SIG-M5 (cell line): ENCODE measurements at places on chromosomes 12 and 14.

GRCh38 chr14:61297581-61297980 is 16.4 kb upstream of the TMEM30B start:
- no peak for DNase-seq

- no peak for DNase-seq
Observed at GRCh38 chr12:75666939-75667334, 155.5 kb upstream of the KRR1 start.

DNA sequence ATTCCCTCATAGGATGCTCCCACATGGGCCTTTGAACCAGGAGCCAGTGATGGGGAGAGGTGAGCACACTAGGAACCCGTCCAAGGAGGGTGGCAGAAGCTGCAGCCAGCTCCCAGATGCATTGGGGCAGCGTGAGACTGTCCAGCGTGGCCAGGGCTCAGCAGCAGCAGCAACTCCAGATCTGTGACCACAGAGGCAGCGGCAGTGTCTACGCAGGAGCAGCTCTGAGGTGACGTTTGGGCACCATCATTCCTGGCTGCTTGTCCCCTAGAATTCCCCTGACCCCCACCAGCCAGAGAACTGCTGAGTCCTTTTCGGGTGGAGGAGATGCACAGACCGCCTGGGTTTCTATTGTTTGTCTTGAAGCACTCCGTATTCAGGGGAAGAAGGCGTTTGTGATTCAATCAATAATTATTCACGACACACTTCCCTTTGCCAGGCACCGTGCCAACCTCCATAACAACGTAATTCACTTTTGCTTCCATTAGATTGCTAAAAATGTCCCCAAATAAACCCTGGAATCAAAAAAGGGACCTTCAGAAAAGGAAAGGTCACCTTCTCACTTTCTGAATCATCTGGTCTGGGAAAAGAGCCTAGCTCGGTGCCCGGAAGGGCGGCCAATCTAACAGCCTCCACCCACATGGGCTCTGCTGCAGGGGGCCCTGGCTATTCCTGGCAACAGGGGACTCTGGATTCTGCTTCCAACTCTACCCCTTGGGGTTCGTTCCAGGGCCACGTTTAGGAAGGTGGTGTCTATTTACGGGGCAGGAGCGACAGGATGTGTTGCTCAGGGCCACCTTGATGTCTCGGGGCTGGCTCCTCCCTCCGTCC is 11.4 kb upstream of the BDKRB2 start:
- DNase-seq: no peak

DNA sequence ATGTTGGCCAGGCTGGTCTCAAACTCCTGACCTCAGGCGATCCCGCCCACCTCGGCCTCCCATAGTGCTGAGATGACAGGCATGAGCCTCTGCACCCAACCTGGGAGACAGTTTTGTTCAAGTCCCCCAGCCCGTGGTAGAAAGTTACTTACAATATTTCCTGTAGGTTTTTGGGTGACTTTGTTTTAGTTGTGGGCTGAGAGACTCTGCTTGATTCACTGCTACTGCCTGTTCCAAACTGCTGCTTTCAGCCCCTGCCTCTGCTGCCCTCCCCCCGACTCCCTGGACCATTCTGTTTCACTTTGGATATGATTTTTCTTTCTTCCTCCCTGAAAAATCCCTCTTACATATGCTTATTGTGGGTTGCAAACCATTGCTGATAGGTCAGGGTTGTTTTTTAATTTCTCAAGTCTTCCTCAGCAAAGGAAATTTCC is 13.4 kb upstream of the PCNX1 start:
- no peak for DNase-seq

DNA sequence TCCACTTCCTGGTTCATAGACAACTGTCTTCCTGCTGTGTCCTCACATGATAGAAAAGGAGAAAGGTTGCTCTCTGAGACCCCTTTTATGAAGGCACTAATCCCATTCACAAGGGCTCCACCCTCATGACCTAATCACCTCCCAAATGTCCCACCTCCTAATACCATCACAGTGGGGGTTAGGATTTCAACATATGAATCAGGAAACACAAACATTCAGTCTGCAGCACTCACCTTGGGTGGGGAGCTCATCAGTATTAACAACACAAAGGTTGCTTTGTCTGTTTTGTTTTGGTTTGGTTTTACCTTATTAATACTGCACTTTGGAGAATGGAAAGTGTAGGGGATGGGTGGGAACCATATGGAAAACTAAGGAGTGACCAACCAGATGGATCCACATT is 10.5 kb upstream of the SMCO2 start:
- no peak for DNase-seq

- DNase-seq: no peak
Observed at GRCh38 chr12:107822356-107822755, 47.9 kb downstream of the ASCL4 start.

GRCh38 chr12:12466157-12466556 is 96.5 kb downstream of the DUSP16 start:
- DNase-seq: no peak

GRCh38 chr12:11650286-11651281 is 1.1 kb downstream of the ETV6 start:
- DNase-seq: no peak

GRCh38 chr14:92108345-92109254 is 2.2 kb upstream of the ATXN3 start:
- DNase-seq: no peak

DNA sequence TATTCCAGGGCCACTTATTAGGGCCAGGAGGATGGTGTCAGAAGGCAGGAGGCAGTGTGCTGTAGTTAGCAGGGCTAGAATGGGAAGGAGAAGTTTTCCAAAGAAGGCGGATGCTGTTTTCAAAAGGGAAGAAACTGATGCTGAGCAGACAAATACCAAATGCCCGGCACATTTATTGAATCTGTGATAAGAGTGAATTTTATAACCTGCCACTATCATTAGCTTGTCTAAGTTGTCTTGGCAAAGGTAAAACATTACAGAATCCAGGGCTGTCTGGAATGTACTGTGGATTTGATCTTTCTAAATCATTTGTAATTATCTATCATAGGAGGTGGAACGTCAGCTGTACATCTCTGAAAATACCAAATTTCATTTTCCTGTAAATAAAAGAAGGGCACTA is 40.8 kb downstream of the NDUFA12 start:
- DNase-seq: no peak

GRCh38 chr14:21875791-21876190 is 202.2 kb upstream of the OR4E1 start:
- DNase-seq: no peak

DNA sequence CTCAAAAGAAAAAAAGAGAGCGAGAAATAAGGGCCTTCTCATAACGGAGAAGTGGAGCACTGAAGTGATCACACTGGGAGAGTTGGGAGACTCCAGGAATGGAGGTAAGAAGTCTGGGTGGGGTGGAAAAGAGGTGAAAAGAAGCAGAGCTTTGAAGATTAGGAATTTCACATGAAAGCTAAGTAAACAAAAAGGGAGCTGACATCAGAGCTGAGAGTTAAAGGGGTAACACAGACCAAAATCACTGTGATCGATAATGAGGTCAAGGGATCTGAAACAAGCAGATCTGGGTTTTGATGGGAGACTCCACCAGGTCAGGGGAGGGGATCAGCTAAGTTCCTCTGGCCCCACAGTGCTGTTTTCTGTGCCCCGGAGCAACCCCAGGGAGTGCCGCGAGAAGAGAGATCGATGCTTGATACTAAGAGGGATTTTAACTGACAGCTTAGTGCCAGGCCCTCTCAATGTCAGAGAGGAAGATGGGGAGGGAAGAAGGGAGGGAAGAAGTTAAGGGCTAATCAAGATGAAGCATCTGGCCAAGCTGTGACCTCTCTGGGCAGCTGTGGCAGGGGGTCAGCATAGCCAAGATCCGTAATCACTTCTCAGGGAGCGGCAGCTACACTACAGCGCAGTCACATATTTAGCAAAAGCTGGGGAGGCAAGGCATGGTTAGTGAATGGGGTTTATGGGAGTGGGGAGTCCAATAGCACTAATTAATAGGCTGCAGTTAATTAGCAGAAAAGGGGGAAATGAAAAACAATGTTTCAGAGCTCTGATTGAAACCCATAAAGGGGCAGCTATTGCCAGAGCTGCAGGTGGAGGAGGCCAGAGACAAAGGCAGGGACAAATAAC is 8.0 kb downstream of the AQP6 start:
- no peak for DNase-seq

DNA sequence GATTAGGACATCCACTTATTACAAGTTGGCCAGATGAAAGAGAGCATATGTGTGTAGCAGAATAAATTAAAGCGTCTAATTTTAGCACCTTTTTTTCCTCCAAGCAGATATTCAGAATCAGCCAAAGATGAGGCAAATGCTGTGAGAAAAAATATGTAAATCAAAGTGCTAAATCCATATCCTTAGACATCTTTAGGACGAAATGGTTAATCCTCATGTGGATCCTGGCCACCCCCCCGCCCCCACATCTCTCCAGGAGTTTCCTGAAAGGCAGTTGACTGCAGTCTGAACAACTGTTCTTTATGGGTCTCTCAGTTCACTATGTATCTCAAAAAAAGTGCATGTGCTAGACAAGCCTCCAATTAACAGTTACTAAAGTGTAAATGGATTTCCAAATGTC is 1768.1 kb upstream of the SEL1L start:
- no peak for DNase-seq

DNA sequence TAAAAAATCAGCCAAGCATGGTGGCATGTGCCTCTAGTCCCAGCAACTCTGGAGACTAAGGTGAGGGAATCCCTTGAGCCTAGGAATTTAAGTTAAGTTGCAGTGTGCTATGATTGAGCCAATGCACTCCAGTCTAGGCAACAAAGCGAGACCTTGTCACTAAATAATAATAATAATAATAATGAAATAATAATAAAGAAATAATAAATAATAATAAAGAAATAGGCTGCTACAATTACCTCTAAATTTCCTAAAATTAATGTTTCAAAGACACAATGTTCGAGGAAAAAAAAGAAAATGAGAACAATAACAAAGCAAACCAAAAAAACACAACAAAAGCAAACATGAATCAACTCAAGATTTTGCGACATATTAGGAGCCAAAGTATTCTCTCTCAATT is 29.7 kb downstream of the RALGAPA1 start:
- no peak for DNase-seq

DNA sequence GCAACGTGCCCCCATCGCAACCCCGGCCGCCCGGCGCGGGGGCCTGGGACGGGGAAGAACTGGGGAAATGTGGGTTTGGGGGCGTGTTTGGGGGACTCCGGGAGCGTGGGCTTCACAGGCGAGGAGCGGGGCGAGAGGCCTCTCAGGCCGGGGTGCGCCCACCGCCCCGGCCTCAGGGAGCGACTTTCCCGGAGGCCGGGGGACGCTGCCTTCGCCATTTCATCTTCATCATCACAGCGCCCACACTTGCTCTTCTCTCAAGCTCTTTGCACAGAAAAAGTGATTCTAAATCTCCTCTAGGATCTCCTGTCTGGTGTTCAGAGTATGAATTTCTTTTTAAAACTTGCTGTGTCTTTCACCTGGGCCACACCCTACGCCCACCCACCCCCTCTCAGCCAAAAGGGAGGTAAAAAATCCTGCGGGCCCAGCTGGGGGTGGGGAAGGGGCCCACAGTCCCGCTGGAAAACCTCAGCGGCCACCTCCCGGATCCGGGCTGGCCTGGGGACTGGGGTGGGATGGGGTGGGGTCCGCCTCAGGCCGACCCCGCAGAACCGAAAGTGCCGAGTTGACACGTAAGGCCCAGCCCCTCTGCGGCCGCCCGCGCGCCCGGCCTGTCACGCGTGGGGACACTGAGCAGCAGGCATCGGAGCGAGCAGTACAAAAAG is 7.4 kb downstream of the CDKN1B start:
- no peak for DNase-seq

GRCh38 chr12:71010143-71010479 is 89.6 kb upstream of the PTPRR start:
- DNase-seq: no peak

DNA sequence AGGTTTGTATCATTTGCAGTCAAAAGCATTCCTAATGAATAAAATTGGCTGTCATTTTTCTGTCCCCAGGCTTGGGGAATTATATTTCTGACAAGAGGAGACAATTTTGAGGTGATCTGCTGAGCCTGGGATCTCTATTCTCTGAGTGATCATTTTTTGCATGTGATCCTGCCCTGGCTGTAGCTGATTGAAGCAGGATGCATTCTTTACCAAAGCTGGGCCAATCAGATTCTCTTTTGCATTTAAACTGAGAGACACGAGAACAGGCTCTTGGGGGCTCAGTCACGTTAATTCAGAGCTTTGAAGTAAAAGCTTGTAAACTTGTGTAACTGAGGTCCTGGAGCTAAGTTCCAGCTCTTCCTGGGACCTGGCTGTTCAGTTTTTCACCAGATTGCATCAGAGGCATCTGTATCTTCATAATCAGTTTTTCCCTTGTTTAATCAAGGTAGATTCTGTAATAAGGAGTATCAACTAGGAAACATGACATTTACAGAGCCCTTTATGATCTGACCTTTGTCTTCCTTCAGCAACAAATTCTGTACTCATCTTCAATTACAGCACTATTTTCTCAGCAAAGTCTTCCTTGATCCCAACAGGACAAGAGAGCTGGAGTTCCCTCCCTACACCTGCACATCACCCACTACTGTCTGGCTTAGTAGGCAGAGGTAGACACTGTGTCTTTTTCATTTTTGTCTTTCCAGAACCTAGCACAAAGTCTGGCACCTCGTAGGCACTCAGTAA is 35.0 kb upstream of the MANSC4 start:
- no peak for DNase-seq

DNA sequence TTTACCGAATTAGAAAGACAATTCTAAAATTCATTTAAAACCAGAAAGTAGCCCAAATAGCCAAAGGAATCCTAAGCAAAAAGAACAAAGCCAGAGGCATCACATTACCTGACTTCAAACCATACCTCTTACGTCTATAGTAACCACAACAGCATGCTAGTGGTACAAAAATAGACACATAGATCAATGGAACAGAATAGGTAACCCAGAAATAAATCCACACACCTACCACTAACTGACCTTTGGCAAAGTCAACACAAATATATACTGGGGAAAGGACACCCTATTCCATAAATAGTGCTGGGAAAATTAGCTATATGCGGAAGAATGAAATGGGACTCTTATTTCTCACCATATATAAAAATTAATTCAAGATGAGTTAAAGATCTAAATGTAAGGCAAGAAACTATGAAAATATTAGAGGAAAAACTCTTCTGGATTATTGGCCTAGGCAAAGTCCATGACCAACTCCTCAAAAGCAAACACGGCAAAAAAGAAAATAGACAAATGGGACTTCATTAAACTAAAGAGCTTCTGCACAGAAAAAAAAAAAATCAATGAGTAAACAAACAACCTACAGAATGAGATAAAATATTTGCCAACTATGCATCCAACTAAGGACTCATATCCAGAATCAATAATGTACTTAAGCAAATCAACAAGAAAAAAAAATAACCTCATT is 568.9 kb downstream of the SOX5 start:
- no peak for DNase-seq

- DNase-seq: no peak
Observed at GRCh38 chr14:23512156-23512555, 39.4 kb downstream of the ZFHX2 start.

DNA sequence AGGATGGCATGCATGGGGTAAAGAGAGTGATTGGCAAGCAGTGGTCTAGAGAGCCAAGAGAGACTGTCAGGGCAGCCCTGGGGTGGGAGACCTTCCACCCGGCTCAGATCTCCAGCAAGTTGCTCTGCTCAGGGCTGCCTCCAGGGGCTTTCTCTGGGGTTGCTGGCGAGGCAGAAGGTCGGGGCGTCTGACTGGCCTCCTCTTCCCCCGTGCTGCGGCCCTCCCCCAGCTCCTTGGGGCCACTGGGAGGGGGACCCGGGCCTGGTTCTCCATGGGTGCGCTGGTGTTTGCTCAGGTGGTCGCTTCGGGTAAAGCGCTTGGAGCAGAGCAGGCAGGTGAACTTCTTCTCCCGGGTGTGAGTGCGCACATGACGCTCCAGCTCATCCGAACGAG is 6.6 kb upstream of the AAAS start:
- no peak for DNase-seq

GRCh38 chr12:13534645-13535398 is 338.3 kb downstream of the EMP1 start:
- DNase-seq: no peak

- no peak for DNase-seq
Observed at GRCh38 chr14:104111301-104112112, 26.0 kb downstream of the ASPG start.
